ELF-1 (cell line): ENCODE measurements at places on chromosomes 13 and 19.
A peak's percentile ranks its signal among the peaks of the same experiment; 100 is the strongest.

- DNase-seq: no peak
Observed at GRCh38 chr19:33465834-33466233, 55.8 kb downstream of the PEPD start.

DNA sequence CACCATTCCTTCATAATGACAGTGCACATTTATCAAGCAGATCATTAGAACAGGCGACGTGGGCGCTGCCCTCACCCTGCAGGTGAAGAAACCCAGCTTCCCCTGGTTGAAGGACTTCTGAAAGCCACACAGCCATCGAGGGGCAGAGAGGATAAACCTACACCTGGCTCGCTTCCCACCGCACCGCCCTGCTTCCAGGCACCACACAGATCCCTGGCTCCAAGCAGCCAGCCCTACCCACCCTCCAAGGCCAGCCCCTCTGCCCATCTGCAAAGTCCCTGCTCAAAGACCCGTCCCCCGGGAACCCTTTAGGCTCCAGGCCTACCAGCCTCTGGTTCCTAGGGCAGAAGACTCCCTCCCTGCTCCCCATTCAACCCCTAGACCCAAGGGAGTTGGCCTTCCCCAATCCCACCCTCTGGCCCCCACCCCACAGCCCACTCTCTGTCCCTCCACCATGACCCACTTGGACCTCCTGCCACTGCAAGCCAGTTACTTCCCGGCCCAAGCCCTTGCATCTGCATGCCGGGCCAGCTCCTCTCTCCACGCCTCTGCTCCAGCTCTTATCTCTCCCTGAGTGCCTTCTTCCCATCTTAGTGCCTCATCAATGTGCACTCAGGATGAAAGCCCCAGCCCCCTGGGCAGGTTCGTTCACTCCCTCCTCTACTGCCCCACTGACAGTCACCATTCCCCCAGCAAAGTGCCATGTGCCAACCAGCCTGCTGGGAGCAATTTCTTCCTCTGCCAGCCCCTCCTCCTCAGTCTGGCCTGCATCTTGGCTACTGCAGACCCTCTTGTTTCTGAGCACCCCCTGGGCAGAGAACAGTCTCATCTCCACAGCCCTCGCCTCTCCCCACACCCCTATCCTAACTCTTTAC lies 28.0 kb downstream of the PEPD start:
- DNase-seq: no peak

- DNase-seq: peak; percentile 85
Observed at GRCh38 chr19:3095441-3096191, 1.5 kb downstream of the GNA11 start.

GRCh38 chr13:40337651-40338050 lies 328.8 kb downstream of the FOXO1 start:
- DNase-seq: no peak

DNA sequence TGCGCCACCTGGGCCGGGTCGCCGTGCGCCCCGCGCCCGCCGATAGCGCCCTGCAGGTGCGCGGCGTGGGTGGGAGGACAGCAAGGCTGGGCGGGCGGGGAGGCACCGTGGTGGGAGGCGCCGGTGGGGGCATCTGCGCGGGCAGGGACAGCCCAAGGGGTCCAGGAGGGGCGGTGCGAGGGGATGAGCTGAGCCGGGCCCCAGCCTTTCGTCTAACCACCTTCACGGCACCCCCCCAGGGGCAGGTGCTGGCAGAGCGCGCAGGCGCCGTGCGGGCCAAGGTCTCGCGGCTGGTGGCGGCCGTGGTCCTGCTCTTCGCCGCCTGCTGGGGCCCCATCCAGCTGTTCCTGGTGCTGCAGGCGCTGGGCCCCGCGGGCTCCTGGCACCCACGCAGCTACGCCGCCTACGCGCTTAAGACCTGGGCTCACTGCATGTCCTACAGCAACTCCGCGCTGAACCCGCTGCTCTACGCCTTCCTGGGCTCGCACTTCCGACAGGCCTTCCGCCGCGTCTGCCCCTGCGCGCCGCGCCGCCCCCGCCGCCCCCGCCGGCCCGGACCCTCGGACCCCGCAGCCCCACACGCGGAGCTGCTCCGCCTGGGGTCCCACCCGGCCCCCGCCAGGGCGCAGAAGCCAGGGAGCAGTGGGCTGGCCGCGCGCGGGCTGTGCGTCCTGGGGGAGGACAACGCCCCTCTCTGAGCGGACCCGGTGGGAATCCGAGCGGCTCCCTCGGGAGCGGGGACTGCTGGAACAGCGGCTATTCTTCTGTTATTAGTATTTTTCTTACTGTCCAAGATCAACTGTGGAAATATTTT lies 3.1 kb downstream of the KISS1R start:
- DNase-seq: peak; percentile 43

DNA sequence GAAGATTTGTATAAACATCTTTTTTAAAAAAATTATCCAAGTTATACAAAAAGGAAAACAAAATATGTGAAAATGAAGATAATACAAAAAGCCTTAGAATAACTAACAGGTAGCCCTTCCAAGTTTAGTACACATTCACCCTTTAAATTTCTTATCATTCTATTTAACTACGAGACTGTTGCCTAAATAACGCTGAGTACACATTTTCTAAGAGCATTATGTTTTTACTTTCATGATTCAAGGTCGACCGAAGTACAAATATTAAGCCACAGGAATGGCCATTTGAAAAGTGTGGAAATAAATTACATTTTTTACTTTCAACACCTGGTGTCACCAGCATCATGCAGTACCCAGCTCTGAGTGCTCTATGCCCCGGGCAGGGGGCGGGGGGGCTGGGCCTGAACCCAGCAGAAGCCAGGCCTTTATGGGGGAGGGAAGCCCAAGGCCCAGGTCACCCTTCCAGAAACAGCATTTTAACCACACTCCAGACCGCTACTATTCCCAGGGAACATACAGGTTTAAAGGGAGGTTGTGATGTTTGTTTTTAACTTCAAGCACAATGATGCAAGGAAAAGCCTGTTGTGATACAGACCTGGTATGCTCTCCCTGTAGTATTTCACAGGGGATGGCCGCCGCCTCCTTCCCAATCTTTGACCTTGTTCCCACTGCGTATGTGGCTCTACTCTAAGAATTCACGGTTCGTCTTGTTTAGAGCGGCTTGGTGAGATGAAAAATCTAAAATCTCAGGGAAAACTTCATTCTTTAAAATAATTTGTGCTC lies 24.0 kb downstream of the GGACT start:
- no peak for DNase-seq
